ENCODE measurements at places on chromosomes 3 and 15.

DNA sequence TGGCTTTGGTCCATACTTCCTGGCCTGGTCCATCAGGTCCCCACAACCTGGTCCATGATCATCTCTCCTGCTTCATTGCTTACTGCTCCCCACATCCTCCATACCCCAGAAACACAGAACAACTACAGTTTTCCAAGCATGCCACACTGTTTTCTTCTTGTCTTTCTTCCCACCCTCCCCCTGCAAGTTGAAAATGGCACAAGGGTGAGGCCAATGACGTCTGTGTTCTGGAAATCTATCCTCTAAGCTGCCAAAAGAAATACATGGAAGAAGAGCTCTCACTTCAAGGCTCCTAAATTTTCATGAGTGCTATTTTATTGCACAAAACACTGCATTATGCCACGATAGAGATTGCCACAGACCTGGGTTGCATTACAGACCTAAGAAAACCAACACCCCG, 404.4 kb downstream of the VPS13C start:
- peaks cover 2% of the 10 kb centered on the region for H3K36me3 ChIP-seq
- no peaks in the 10 kb centered on the region for H3K4me1 ChIP-seq
- peaks cover 31% of the 10 kb centered on the region for H3K27me3 ChIP-seq
- no peak overlapping the region for H3K27ac ChIP-seq
- H3K4me3 ChIP-seq = no peak overlapping the region

GRCh38 chr3:187850258-187850921, 105.1 kb upstream of the BCL6 start:
- peaks cover 2% of the 10 kb centered on the region for H3K4me1 ChIP-seq
- DNase-seq = no peak
- no peaks in the 10 kb centered on the region for H3K36me3 ChIP-seq
- H3K27me3 ChIP-seq = no peaks in the 10 kb centered on the region
- no peak overlapping the region for H3K4me3 ChIP-seq
- H3K27ac ChIP-seq = no peak overlapping the region

GRCh38 chr3:12994357-12994606, 78.9 kb downstream of the IQSEC1 start:
- peak overlapping the region; percentile 98 for H3K4me3 ChIP-seq
- DNase-seq = no peak
- H3K27ac ChIP-seq = peak overlapping the region; percentile 90
- H3K4me1 ChIP-seq = peaks cover 51% of the 10 kb centered on the region

GRCh38 chr15:101476756-101477155, 12.8 kb downstream of the PCSK6 start:
- DNase-seq = no peak
- peaks cover 2% of the 10 kb centered on the region for H3K4me1 ChIP-seq

DNA sequence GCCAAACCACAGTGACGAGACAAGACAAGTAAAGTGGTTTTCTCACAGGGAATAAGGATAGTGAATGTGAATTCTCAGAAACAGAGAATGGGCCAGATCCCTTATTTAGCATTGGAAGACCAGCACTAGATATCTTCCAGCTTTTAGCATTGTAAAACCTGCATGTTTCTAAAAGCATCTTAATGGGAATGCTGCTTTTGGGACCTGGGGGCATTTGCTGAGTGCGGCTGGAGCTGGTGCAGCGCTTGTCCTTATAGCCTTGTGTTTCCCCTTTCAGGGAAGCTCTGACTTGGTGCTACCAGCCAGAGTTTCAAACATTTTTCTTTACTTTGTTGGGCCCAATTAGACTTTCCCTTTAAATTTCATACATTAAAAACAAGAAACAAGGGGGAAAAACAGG, 52.9 kb downstream of the CLSTN2 start:
- peaks cover 34% of the 10 kb centered on the region for H3K27me3 ChIP-seq
- no peak for DNase-seq
- H3K27ac ChIP-seq = no peak overlapping the region
- no peak overlapping the region for H3K4me3 ChIP-seq

GRCh38 chr15:101141926-101142527, 109.8 kb downstream of the CHSY1 start:
- no peak overlapping the region for H3K4me3 ChIP-seq
- H3K4me1 ChIP-seq = peaks cover 13% of the 10 kb centered on the region
- no peak overlapping the region for H3K27ac ChIP-seq
- peaks cover 7% of the 10 kb centered on the region for H3K27me3 ChIP-seq

- no peaks in the 10 kb centered on the region for H3K36me3 ChIP-seq
- no peak for DNase-seq
- H3K27ac ChIP-seq = peak overlapping the region; percentile 98
- H3K4me3 ChIP-seq = peak overlapping the region; percentile 97
Measured at GRCh38 chr15:85329561-85330422, 50.6 kb upstream of the AKAP13 start.

GRCh38 chr15:63729115-63729884, 104.4 kb downstream of the HERC1 start:
- H3K4me3 ChIP-seq = no peak overlapping the region
- DNase-seq = no peak
- H3K27me3 ChIP-seq = no peaks in the 10 kb centered on the region
- peaks cover 16% of the 10 kb centered on the region for H3K4me1 ChIP-seq
- peaks cover 12% of the 10 kb centered on the region for H3K36me3 ChIP-seq
- peak overlapping the region; percentile 78 for H3K27ac ChIP-seq

DNA sequence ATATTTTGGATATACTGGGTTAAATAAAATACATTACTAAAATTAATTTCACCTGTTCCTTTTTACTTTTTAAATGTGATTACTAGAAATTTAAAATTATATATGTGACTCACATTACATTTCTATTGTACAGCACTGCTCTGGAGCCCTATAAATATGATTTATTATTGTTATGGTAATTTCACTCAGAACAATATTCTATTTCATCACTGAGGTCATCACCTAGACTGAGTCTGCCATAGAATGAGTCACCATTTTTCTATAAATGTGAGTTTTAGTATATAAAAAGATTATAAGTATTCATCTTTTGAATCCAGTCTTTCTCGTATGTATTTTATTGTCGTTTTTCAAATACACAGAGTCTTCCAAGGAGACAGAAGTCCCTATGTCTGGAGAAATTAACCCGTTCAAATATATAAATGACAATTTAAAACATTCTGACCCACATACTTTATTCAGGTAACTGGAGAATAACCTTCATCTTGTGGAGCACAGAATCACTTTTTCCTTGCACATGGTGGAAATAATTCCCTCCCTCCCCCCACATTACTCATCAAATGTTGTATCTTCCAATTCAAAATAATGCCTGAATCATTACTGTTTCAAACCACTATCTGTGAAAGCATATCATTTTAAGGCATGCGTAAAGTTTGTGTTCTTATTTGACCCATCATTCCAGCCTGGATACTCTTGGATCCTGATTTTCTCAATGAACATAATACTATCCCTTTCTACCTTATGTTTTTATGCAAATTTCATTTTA, 30.0 kb downstream of the CHST14 start:
- H3K27ac ChIP-seq = no peak overlapping the region
- no peaks in the 10 kb centered on the region for H3K36me3 ChIP-seq
- no peak for DNase-seq
